ELR (cell line): ENCODE measurements at places on chromosomes 6 and 20.

- no peak for DNase-seq
Observed at GRCh38 chr6:170222498-170223471, 68.1 kb downstream of the DLL1 start.

DNA sequence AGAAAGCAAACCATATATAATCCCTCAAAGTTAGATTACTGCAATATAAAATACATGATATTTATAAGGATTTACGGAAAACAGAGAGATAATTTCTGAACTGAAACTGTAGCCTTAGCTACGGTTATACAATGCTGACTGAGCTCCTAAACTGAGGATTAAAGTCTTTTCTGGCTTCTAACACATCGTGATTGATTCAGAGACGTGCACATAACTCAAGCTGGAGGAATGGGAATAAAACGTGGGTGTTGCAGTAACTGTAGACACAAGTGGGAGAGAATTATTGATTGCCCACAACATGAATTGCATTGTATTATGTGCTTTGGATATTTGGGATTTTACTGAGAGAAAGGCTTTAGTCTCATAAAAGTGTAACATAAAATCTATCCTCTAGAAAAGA is 418.0 kb upstream of the OPRM1 start:
- no peak for DNase-seq

GRCh38 chr6:81169166-81169565 is 583.3 kb downstream of the TENT5A start:
- DNase-seq, result no peak

- no peak for DNase-seq
Observed at GRCh38 chr6:168410035-168410434, 30.9 kb upstream of the SMOC2 start.

GRCh38 chr20:38607351-38607750 is 5.7 kb downstream of the ARHGAP40 start:
- no peak for DNase-seq

DNA sequence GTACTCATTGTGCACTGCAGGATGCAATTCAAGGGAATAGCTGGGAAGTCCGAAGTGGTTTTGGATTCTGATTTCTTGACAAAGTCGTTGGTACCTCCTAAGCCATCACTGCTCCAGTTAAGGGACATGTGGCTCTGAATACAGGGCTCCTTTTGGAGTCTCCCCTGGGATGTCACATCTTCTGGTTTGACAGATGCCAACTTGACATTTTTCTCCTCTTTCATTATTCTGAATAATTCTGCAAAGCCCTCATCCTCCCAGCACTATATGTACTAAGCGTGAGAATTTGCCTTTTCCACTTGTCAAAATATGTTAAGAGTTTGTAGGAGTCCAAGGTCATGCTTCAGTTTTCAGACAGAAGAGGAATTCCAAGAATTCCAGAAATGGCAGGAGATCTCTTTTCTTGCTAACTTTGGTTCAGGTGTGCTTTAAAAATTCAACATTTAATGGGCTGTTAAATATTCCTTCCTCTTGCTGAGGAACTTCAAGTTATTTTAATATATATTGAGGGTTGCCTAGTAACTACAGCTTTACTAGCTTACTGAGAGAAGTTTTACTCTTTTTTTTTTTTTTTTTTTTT is 38.7 kb downstream of the DOK5 start:
- no peak for DNase-seq

DNA sequence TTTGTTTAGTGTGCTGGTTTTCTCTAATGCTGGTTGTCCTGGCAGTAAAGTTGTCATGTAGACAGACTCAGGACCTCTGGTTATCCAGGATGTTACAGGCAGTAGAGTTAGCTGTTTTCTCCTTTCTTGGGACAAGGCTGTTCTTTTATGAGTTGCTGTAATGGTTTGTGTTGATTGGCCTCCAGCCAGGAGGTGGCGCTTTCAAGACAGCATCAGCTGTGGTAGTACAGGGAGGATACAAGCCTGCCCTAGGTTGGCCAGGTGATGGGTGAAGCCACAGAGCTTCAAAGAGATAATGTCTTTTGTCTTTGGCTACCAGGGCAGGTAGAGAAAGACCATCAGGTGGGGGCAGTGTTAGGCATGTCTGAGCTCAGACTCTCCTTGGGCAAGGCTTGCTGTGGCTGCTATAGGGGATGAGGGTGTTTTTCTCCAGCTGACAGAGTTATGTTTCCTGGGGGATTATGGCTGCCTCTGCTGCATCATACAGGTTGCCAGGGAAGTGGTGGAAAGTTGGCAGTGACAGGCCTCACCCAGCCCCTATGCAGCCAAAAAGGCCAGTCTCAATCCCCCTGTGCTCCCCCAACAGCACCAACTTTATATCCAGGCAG is 127.2 kb upstream of the TAB2 start:
- peak; percentile 41 for DNase-seq

DNA sequence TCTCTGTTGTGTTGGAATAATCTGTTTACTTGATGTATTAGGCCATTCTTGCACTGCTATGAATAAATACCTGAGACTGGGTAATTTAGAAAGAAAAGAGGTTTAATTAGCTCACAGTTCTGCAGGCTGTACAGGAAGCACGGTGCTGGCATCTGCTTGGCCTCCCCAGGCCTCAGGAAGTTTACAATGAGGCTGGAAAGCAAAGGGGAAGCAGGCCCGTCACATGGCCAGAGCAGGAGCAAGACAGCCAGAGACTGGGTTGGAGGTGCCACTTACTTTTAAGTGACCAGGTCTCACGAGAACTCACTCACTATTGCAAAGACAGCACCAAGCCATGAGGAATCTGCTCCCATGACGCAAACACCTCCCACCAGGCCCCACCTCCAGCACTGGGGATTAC is 50.6 kb upstream of the FUCA2 start:
- DNase-seq, result no peak

DNA sequence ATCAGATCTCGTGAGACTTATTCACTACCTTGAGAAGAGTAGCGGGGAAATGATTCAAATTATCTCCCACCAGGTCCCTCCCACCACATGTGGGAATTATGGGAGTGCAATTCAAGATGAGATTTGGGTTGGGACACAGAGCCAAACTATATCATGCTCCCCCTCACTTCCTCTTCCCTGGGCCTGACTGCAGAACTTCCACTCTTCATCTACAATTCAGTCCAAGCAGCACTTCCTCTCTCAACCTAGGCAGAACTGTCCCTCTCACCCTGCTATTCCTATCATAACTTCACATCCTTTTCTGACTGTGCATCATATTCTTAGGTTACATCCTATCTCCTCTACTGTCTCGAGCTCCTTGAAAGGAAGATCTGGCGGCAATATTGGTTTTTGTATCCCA is 184.0 kb upstream of the HDDC2 start:
- no peak for DNase-seq

DNA sequence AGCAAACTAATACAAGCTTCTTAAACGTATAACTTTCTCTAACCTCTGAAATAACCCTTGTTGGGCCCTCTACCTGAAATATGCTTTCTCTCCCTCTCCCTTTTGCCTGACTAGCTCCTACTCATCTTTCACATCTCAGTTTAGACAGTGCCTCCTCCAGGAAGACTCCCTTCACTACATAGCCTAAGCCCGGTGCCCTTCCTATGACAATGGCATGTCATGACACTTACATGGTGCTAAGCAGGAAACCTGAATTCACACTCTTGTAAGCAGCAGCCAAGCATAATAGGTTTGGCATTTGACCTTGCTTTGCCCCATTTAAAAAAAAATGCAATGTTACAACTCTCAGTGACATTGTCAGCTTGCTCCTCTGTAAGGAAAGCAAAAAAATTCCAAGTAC is 33.1 kb upstream of the FBXL4 start:
- no peak for DNase-seq

GRCh38 chr6:133854364-133855275 is 34.3 kb upstream of the TCF21 start:
- DNase-seq, result no peak

- no peak for DNase-seq
Observed at GRCh38 chr6:10852361-10852960, 14.1 kb upstream of the MAK start.

- no peak for DNase-seq
Observed at GRCh38 chr6:137724018-137724403, 143.0 kb upstream of the TNFAIP3 start.

DNA sequence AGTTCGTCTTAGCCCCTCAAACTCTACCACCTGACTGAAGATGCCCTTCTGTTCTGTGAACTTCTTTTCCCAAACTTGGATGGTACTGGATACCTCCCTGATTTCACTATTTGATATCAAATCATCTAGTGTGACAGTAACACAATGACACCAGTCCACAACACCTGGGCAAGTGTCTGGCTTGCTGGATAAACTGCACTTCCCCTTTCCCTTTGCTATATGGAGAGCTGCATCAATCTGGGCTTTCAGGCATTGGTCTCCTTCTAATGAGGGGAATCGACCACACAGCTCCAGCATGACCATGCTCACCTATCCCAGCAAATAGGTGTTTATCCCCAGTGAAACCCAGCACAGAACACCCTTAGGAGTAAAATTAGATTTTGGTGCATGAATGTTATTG is 3.1 kb downstream of the F13A1 start:
- no peak for DNase-seq

DNA sequence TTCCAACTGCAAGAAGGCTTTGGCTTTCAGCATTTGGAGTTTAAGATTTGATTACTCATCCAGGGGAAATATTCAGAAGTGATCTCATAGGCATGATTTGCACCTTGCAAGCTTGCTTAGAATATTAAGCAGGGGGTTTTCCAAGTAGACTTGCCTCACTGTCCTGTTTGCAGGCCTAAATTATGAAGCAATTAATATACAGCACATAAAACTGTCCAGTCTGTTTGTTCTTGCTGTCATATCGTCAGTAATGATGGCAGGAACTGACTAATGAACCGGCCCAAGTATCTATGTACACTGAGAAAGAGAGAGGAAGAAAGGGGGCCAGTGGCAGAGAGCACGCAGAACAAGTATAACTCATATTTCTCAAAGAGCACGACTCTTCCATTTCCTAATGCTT is 212.5 kb upstream of the SUPT3H start:
- peak; percentile 92 for DNase-seq

GRCh38 chr20:47070176-47070575 is 175.5 kb downstream of the EYA2 start:
- peak; percentile 7 for DNase-seq

DNA sequence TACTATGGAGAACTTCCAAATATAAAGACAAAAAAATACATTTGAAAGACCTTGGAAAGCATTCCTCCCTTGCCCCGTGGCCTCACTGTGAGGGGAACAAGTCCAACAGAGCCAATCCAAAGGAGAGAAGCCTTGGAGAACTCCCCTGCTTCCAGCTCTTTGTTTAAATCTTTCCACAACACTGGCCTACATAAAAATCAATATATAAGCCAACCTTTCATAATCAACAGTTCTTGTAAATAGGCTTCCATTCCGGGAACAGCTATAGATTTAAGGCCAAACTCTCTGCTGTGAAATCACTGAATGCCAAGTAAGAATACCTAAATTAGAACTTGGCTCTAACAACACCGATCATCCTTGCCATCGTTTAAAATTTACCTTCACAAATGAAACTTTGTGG is 242.1 kb downstream of the HACE1 start:
- no peak for DNase-seq

- DNase-seq, result no peak
Observed at GRCh38 chr20:58568126-58568482, 52.9 kb upstream of the APCDD1L start.

DNA sequence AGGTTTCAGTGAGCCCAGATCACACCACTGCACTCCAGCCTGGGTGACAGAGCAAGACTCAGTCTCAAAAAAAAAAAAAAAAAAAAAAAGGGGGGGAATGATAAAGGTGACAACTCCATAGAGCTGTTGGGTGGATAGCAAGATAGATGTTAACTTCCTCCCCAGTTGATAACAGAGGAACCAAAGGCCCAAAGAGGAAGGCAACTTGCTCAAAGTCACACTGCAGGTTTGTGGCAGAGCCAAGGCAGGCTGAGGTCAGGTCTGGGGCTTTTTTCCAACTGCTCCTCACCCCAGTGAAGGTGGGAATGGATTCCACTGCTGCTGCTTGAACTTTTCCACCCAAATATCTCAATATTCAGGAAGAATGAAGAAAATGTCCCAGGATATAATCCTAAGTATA is 26.7 kb downstream of the HCK start:
- DNase-seq, result no peak

- DNase-seq, result peak; percentile 45
Observed at GRCh38 chr20:21450572-21450971, 53.2 kb upstream of the NKX2-4 start.

DNA sequence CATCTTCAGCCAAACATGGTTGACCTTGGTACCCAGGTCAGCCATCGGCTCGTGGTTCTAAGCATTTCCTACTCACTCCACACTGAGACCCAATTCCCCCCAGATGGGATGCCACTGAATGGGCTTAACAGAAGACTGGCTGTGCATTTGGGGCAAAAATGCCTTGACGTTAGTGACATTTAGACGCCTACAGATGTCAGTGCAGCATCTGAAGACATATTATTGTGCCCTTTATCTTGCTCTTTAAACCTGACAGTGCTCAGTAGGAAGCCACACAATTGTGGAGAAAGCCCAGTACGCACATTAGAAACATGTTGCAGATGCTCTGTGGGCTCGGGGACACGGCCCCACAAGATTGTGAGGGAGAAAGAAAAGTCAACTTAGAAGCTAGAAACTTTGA is 414.7 kb downstream of the PTPRT start:
- no peak for DNase-seq

DNA sequence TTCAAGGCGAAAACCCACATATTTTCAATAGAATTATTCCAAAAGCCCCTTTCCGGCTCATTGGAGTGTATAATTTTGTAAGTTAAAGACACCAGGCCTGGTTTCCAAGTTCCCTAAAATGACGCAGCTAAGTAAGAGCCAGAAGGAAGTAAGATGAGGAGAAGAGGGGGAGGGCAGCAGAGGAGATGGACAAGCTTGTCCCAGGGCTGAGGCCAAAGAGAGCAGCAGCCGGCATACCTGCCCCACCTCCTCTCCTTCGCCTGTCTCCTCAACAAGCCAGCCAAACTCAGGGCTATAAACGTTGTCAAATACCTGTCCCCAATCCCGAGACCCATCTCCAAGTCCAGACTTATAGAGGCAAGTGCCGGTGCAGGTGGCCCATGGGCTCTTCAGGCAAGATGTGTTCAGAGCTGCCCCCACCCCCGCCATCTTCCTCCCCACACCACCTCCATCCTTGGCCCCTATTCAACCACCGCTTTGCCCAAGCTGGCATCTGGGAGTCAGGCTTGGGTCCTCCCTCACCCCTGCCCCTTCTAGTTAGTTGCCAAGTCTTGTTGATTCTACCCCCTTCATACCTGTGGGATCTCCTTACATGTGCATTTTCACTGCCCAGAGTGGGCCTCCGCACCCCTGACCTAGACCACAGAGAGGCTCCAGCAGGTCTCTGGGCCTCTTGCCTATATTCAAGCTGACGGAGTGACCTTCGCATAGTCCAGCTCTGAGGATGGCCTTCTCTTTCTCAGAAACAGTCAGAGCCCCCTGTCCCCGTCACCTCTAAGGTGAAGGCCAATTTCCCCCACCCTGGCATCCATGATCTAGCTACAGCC is 75.7 kb upstream of the SIRPA start:
- DNase-seq, result no peak

GRCh38 chr6:116313101-116313776 is 33.5 kb upstream of the TSPYL1 start:
- DNase-seq, result peak; percentile 19

GRCh38 chr20:5197847-5198650 is 71.2 kb downstream of the CDS2 start:
- no peak for DNase-seq

- peak; percentile 100 for DNase-seq
Observed at GRCh38 chr20:35305682-35306556, 13.7 kb upstream of the FAM83C start.
